BJ (cell line): ENCODE measurements at places on chromosomes 6 and 20.

- DNase-seq, result no peak
Measured at GRCh38 chr6:63573899-63574553, 1.7 kb downstream of the LOC128125822 start.

GRCh38 chr6:41791305-41791704, 3.8 kb downstream of the TOMM6 start:
- DNase-seq, result no peak

DNA sequence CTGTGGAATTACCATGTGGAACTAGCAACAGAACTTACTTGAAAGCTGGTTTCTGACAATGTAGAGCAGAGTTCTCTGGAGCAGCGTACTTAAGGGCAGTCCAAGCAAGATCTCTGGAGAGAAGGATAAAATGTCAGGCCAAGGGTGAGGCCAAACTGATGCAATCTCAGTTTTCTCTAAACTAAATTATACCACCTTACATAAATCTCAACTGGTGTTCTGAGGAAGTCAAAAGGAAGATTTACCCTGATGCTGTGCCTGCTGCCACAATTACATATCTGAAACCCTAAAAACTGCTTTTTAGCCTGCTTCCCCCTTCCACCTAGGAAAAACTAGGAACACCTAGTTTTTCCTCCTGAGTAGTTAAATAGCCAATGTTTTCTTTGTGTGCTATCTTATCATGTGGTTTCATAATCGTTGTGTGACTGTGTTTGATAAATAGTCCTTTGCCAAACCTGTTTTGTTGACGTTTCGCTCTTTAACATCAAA, 28.1 kb downstream of the NCOA7 start:
- no peak for DNase-seq

DNA sequence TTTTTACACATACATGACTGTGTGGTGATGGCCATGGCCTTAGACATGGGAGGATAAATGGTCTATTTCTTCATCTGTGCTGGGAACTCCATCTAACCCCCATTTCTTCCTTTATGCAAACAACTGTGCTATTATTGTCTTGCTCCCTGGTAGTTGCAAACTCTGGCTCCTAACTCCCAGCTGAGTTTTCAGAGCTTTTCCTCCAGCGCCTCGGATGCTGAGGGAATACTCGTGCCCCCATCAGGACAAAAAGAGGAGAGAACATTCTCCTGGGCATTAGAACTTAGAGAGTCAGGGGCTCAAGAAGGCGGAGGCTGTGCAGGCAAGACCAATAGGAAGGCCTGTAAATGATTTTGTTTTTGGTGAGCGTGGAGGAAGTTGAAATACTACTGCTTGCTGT, 2.1 kb downstream of the DAAM2 start:
- DNase-seq, result no peak

DNA sequence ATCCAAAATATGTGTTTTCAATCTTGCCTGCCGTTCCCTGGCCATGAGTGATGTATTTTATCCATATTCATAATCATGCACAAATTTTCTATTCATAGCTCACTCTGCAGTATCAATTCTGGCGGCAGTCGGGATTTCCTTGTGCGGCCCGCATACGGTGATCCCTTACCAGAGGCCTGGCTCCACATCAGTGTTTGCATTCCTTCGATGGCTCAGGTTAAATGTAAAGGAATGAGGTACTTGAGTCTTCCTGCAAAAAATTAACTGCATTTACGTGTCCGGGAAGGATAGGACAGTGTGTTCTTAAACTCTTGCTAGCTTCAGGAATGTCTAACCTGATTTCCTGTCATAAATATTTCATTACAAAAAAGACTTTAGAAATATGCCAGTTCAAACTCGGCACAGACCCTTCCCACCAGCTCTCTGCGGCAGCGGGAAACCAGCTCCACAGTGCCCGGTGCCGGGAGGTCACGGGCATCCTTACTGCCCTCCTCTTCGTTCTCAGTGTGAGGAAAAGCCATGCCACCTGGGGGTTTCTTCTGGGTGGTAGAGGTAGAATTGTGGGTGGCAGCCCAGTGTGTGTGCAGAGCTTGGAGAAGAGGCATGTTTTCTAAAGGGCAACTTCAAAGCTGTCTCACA, 154.5 kb downstream of the MOXD1 start:
- DNase-seq, result no peak

DNA sequence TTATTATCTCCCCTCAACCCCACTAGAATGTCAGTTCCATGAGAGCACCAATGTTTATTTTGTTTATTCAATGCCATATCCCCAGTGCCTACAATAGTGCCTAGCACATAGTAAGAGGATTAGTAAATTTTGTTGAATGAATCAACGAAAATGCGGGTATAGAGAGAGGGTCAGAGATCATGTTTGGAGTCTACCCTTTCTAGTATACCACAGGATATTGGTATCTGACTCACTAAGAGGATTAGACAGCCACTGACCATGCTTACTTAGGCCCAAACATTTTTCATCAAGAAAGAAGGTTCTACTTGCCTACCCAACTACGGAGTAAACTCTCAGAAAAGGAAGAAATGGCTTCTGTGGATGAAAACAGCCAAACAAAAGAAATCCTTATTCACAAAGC, 356.8 kb downstream of the BTBD9 start:
- DNase-seq, result no peak

GRCh38 chr6:22079783-22080182, 217.1 kb downstream of the PRL start:
- no peak for DNase-seq
